Stimulated activated CD8-positive, alpha-beta memory T cell treated with anti-CD3 and anti-CD28 coated beads, Interleukin-4, amount 100 ng/mL, for 1 hour (primary cell): ENCODE measurements at places on chromosomes 12 and 14.

DNA sequence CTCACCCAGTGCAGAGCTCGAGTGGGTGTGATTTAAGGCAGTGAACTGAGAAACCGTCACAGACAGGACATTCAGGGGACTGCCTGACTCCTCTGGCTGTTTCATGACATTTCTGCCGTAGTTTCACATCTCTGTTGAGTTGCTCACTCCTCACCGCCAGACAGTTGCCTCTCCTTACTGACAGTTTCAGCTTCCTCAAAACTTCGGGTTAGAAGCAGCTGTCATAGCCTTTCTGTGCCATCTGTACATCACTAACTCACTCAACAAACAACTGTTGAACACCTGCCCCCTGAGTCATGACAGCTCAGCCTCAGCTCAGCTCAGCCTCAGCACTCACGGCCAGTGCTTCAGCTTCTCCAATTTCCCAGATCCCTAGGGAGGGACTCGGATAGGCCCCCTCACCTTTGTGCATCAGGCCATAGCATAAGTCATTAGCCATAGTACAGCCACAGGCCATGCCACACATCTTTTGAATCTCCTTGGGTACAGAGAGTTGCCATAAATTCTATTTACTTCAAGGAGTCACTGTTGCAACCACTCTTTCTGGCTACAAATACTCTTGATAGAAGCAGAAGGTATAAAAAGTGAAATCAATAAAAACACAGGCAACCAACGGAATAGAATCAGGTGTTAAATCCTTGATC is 6.2 kb upstream of the SLC15A4 start:
- no peak for DNase-seq

DNA sequence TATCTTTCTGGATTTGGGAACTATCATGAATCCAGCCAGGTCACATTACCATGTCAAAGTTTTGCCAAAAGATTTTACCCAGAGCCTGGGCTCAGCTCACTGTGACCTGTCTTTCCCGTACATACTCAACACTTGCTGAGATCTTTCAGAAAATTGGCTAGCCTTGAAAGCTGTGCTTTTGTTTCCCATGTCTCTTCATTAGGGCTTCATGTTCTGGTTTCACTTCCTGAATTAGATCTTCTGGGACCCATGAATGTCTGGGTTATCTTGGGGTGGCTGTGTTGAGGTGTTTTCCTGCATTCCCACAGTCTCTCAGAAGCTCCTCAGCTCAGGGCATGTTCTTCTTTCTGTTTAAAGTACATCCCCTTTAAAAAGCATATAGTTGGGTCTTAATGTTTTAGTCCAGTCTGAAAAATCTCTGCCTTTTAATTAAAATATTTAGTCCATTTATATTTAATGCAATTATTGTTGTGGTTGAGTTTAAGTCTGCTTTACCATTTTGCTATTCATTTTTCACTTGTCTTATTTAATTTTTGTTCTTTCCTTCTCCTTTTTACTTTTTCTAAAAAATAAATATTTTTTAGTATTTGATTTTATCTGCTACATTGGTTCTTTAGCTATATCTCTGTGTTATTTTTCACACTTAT is 242.7 kb downstream of the VRK1 start:
- DNase-seq = no peak

DNA sequence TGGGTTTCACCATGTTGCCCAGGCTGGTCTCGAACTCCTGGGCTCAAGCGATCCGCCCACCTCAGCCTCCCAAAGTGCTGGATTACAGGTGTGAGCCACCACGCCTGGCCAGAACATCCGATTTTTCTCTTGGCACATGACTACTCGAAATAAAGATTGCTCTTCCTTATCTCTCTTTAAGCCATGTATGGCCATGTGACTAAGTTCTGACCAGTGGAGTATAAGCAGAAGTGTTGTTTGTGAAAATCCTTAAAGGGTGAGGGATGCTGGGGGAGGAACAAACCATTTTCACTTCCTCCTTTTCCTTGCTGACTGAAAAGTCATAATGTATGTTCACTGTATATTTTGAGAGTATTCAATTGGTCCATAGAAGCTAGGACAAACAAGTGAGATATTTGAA is 50.7 kb upstream of the ATF7IP start:
- no peak for DNase-seq

GRCh38 chr12:114735680-114736374 is 51.9 kb upstream of the TBX3 start:
- DNase-seq = no peak

GRCh38 chr12:120474616-120474960 is 5.0 kb upstream of the SRSF9 start:
- no peak for DNase-seq

DNA sequence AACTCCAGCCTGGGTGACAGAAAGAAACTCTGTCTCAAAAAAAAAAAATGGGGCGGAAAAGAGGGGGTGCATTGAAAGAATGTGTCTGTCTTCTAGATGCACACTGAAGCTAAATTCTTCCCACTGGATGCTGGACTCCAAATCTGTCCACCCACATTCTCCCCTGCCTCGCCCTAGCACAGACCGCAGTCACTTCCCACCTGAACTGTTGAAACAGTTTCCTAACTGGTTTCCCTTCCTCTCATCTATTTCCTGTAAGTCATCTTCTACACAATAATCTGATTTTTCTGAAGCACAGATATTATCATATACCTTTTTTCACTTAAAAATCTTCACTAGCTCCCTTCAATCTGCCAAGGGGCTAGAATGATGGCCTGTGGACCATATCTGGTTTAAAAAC is 1.5 kb upstream of the HCAR1 start:
- no peak for DNase-seq
